ENCODE measurements at places on chromosomes 2 and 18.

DNA sequence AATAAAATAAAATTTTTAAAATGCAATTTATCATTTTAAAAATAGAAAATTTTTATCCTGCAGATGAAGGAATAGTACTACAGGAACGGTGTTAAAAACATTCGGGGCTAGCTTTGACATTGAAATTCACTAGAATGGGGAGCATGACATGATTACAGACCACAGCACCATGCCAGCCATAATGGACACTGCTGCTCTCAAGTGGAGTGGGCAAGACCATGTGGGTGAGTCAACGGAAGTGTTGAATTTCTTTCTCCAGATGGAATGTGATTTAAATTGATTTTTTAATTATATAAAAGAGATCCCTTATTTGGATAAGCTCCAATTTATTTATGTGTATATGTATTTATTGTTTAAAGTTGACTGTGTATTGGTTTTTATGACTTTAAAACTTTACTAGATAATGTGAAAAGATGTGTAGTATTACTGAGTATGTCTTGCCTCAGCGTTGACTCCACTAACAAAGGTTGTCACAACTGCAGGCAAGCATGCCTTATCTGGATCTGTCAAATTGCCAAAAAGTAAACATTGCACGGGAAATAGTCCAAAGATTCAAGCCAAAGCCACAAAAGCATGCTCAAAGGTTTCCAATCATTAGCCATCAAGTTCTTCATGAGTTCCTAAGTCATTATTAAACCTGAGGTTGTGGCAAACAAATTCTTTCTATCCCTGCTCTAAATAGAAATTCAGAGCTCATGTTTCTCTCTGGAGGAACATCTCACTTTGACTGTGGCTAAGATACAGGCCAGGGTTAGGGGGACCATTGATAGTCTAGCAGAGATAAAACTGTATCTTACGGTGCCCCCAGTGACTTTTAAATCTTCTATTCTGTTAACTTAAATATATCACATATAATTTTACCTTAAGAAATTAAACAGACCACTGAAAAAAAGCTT lies 536.9 kb downstream of the TMX3 start:
- no peak for DNase-seq

DNA sequence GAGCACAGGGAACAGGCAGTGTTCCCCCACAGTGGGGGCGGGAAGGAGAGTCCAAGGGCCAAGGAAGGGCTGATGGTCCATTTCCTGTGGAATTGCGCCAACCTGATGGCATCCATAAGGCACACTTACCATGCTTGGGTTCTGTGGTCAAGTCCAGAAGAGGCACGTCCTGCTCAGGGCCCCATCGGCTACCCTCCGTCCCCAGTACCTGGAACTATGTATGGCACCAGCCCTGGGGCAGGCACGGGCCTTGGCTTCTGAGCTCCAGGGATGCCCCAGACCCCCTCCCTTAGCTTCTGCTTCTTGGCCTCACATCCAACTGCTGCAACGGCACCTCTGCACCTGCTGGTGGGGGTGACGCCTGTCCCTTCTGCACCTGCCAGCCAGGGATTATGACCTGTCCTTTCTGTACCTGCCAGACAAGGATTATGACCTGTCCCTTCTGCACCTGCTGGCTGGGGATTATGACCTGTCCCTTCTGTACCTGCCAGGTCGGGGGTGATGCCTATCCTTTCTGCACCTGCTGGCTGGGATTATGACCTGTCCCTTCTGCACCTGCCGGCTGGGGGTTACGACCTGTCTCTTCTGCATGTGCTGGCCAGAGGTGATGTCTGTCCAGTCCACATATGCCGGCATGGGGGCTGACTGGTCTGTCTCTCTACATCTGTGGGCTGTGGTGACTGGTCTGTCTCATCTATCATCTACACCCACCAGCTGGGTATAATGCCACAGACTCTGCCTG lies 45.4 kb upstream of the SNTG2 start:
- DNase-seq, result no peak

DNA sequence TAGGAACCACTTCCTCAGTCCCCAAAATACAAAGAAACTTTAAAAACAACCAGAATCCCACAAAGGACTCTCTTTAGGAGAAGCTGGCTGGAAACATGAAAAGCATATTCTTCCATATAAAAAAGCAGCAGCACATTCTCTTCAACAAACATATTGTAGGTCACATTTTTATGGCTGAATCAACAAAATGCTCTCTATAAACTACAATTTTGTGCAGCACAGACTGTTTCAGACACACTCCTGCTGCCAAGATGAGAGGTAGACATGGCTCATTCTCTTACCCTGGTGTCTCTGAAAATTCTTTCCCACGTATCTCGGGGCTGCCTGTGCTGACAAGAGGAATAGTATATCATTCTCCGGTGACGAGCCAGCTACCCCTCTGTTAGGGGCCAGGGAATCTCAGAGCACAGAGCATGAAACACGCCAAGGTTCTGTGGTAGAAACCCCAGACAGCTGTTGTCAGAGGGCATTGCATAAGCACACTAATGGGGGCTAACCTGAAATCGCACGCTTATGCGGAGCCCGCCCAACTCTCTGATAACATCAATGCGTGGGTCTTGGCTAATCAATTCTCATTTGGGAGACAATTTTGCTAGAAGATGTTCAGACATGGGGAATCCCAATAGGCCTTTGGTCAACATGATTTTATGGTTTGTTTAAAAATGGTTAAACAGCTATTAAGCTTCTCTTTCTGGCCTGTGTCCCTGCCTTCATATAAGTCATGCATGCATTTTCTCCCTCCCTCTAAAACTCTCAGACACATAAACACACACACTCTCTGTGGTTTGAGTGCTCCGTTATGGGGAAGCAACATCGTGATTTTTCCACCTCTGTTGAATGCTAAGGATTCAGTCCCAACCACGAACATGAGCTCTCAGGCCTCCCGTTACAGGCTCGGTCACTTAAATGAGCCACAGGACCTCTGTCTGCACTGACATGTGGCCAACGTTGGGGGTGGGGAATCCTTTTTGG lies 177.5 kb downstream of the INO80D start:
- no peak for DNase-seq

DNA sequence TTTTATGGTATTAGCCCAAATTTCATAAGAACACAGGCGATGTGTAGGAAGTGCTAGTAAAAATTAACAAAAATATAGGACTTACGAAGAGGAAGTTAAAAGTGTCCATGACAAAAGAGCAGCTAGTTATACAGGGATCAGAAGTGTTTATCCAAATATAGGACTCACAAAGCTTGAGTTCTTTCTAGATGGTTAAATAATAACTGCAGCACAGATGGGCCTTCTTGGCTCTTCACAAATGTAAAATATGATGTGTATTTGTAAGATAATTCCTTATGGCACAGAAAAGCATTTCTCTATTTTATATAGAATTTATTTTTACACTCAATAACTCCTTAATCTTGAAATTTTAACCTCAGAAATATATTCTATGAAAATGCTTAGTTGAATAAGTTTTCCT lies 100.9 kb upstream of the SPHKAP start:
- DNase-seq, result no peak

- no peak for DNase-seq
Measured at GRCh38 chr2:239339241-239339640, 61.6 kb downstream of the HDAC4 start.

GRCh38 chr2:205717175-205717846 lies 35.0 kb downstream of the NRP2 start:
- no peak for DNase-seq

- DNase-seq, result no peak
Measured at GRCh38 chr2:241108271-241109209, 6.5 kb upstream of the MTERF4 start.

- DNase-seq, result no peak
Measured at GRCh38 chr2:167844714-167845530, 402.5 kb downstream of the STK39 start.

DNA sequence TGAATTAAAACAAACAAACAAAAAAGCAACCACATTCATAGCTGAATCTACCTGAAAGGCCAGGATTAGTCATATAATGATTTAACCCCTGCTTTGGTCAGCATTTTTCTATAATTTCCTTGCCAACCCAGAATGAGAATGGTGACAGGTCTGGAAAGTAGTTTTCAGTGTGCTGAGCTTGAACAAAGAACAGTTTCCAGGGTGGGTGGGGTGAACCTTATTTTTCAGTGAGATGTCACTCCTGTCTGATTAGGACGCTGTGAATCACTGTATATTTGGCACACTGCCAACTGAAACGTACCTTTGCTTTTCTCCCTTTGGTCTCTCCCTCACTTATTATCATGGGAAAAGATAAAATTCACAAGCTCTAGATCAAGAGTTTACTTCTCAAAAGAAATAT lies 35.0 kb upstream of the DSC1 start:
- DNase-seq, result no peak

DNA sequence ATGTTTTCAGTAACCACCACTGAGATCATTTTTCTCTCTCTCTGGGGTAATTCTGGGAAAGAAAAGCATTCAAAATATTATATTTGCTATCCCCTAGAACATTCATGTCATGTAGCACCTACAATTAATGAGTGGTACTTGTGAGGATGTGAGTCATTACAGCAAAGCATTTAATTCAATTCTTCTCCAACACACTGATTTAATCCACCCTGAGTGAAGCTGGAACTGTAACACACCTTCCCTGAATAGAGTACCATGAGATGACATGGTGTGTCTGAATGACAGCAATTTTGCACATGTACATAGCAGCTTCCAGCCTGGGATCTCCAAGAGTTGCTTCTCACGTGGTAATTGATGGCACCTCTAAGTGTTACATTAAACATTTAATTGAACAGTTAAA lies 207.1 kb upstream of the SLC14A2 start:
- DNase-seq, result no peak

- DNase-seq, result no peak
Measured at GRCh38 chr2:112189001-112189556, 50.9 kb downstream of the FBLN7 start.

- DNase-seq, result no peak
Measured at GRCh38 chr2:239300871-239301735, 99.7 kb downstream of the HDAC4 start.

DNA sequence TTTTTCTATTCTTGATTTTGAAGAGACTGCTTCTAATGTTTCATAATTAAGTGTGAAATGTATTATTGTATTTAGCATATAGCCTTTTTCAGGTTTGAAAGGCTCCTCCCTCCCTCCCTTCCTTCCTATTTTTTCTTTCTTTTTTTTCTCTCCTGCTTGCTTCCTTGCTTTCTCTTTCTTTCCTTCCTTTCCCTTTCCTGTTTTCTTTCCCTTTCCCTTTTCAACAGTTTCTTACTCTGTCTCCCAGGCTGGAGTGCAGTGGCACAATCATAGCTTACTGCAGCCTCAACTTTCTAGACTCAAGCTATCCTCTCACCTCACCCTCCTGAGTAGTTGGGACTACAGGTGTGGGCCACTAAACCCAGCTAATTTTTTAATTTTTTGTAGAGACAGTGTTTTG lies 44.6 kb downstream of the RMDN2 start:
- no peak for DNase-seq

- no peak for DNase-seq
Measured at GRCh38 chr2:182542501-182543258, 115.8 kb upstream of the PDE1A start.

GRCh38 chr2:170812710-170813600 lies 3.7 kb upstream of the GAD1 start:
- DNase-seq, result no peak

DNA sequence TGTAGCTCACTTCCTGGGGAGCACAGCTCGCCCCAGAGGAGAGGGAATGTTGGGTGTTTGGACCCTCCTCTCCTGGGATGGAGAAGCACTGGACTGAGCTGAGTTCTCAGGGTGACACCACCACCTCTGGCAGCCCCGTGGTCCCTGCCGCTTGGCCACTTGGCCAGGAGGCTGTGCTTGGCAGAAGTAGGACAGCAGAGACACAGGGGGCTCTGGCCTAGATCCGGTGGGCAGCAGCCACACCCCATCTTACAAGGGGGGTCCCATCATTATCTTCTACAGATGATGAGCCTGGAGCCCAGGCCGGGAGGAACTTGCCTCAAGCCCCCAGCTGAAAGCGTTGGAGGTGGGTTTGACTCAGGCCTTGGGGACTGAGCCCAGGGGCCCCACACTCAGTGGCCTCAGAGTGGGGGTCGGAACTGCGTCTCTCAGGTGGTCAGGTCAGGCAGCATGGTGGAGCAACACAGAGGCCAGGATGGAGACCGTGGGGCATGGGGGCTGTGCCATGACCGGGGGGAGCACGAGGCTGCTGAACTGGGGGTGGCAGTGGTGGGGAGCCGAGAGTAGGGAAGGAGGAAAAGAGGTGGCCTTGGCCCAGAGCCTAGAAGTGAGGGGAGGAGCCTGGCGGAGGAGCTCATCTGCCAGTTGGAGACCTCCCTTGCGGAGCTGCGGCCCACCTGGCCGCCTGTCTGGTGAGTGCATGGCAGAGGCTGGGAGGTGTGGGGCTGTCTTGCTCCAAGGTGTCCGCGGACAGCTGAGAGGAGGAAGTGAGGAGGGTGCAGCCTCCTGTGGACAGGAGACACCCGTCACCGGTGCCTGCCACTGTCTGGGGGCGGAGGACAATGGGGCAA lies 63.6 kb upstream of the HDAC4 start:
- no peak for DNase-seq

DNA sequence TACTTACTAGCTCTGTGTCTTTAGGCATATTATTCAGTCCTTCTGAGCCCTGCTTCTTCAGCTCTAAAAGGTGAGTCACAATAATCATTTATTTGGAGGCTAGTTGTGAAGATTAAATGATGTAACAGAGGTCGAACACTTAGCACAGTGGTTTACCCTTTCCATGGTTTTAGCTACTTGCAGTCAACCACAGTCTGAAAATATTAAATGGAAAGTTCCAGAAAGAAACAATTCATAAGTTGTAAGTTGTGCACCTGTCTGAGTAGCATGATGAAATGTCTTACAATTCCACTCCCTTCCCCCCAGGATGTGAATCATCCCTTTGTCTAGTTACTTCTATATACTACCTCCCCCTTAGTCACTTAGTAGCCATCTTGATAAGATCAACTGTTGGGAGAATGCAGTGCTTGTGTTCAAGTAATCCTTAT lies 217.6 kb upstream of the THUMPD2 start:
- DNase-seq, result no peak

- no peak for DNase-seq
Measured at GRCh38 chr2:130744287-130745117, 10.8 kb upstream of the AMER3 start.

GRCh38 chr2:149418065-149418464 lies 87.7 kb downstream of the LYPD6 start:
- DNase-seq, result no peak

DNA sequence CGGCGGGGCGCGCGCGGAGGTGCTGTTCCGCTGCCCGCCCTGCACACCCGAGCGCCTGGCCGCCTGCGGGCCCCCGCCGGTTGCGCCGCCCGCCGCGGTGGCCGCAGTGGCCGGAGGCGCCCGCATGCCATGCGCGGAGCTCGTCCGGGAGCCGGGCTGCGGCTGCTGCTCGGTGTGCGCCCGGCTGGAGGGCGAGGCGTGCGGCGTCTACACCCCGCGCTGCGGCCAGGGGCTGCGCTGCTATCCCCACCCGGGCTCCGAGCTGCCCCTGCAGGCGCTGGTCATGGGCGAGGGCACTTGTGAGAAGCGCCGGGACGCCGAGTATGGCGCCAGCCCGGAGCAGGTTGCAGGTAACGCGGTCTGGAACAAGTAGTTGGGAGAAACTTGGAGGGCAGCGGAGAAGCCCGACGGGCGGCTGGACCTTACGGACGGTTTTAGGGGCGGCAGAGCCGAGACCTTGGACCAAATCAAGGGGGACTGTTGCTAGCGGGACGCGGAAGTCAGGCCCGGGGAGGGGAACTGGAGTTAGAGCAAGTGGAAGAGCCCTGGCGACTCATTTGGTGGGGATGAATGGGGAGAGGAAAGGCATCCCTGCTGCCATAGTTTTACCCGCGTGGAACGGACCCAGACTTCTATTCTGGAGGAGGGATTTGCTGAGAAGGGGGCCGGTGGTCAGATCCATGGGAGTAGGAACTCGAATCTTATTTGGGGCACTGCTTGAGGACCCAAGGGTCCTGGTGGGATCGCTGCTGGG lies 573 bp downstream of the IGFBP2 start:
- DNase-seq, result no peak

Measured in stimulated activated naive CD4-positive, alpha-beta T cell treated with Interleukin-2 at 50 U/mL for 16 hours (primary cell).